ENCODE measurements at places on chromosomes 2 and 18.

GRCh38 chr2:9250498-9251153, 44.0 kb downstream of the ASAP2 start:
- no peak for DNase-seq

DNA sequence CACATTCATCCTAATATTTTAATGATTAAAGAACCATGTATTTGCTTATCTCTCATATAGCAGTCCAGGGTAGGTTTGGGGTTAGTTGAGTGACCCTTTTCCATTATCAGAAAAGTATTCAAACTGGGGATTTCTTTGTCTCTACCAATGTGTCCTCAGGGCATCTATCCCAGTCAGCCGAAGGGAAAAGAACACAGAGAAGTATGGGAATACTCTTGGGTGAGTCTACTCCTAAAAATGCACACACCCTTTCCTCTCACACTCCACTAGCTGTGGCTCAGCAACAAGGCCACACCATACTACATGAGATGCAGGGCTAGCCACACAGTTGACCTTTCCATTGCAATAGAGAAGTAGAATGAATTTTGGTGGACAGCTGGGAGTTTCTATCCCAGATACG, 114.3 kb downstream of the NXPH2 start:
- DNase-seq, result no peak

GRCh38 chr18:23210526-23210925, 75.2 kb downstream of the CABLES1 start:
- no peak for DNase-seq

GRCh38 chr18:55918444-55918843, 330.5 kb upstream of the TCF4 start:
- DNase-seq, result no peak

GRCh38 chr2:233818639-233819621, 35.4 kb downstream of the HJURP start:
- no peak for DNase-seq

GRCh38 chr2:202147775-202148174, 74.7 kb downstream of the KIAA2012 start:
- DNase-seq, result no peak

GRCh38 chr2:57376985-57377384, 669.6 kb upstream of the VRK2 start:
- no peak for DNase-seq

GRCh38 chr2:240250150-240250984, 109.9 kb upstream of the OTOS start:
- no peak for DNase-seq

- no peak for DNase-seq
Observed at GRCh38 chr2:70656421-70657010, 102.9 kb upstream of the TGFA start.

GRCh38 chr2:223765221-223765785, 72.1 kb downstream of the AP1S3 start:
- no peak for DNase-seq

DNA sequence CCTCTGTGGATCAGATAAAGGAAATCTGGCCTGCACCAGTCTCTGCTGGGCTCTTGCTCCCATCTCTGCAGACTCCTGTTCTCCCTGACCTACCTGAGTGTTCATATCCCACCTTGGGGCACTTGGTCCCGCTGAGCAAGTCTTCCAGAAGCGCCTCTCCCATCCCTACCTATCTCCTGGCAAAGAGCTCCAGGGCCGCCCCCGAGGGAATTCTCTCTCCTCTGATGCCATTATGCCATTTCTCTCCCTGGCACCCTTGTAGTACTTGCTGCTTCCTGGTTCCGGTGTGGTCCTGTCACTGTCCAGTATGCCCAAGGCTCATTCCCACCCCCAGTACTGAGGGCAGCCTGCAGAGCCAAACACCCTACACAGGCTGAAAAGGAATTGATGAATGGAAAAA, 99.8 kb downstream of the KLHL29 start:
- no peak for DNase-seq

GRCh38 chr18:70289351-70290312, 787 bp downstream of the SOCS6 start:
- DNase-seq, result no peak

DNA sequence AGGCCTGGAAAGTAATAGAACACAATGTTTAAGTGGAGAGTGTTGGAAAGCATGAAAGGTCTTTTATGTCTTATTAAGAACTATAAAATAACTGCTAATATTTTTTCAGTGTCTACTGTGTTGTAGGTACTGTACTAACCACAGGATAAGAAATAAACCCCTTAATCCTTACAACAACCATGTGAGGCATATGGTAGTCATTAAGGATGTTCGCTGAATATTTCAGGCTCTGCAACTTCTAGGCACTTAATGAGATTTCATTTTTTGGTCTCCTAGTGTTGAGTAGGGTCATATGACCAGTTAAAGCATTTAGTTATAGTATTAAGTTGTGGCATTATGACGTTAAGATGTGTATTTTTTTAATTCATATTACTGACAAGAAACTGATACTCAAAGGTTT, 346.6 kb upstream of the KCNH7 start:
- DNase-seq, result no peak

GRCh38 chr2:85936421-85937068, 47.8 kb upstream of the ST3GAL5 start:
- no peak for DNase-seq

DNA sequence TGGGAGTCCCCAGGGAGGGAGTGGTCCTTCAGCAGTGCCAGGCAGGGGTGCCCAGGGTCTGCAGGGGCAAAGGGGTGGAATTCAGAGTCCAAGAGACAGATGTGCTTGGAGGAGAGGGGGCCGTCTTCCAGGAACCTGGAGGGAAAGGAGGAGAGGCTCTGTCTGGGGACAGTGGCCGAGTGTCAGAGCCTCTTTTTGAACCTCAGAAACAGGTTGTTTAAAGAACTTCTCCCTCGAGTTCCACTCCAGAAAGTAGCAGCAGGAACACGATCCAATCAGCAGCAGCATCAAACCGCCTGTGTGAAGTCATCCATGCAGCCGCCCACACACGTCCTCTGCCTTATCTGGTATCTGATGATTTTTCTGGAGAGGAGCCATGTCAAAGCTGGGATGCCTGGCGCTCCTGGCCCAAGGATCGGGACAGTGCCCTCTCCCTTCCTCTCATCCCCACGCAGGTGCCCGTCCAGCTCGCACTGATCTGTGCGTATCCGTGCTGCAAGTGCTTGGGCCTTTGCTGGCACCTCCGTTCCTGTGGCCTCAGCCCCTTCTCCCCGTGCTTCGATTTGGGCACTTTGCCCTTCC, 205.1 kb downstream of the NDUFA10 start:
- no peak for DNase-seq

GRCh38 chr2:214379227-214379626, 31.6 kb upstream of the VWC2L start:
- DNase-seq, result no peak

DNA sequence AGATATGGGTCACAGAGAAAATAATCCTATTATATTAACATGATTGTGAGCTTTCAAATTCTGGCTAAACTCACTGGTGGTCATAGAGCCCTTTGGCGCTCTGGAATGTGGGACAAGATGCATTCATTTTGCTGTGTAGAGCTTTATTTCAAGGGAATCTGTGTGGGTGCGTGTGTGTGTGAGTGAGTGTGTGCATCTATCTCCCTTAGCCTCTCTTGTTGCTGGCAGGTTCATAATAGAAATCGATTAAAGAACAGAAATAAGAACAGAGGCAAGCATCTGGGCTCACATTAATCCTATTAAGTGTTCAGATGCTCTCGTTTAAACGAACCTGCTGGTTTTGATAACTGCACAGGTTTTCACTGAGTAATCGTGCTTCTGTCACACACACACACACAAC, 155.4 kb upstream of the PID1 start:
- no peak for DNase-seq

DNA sequence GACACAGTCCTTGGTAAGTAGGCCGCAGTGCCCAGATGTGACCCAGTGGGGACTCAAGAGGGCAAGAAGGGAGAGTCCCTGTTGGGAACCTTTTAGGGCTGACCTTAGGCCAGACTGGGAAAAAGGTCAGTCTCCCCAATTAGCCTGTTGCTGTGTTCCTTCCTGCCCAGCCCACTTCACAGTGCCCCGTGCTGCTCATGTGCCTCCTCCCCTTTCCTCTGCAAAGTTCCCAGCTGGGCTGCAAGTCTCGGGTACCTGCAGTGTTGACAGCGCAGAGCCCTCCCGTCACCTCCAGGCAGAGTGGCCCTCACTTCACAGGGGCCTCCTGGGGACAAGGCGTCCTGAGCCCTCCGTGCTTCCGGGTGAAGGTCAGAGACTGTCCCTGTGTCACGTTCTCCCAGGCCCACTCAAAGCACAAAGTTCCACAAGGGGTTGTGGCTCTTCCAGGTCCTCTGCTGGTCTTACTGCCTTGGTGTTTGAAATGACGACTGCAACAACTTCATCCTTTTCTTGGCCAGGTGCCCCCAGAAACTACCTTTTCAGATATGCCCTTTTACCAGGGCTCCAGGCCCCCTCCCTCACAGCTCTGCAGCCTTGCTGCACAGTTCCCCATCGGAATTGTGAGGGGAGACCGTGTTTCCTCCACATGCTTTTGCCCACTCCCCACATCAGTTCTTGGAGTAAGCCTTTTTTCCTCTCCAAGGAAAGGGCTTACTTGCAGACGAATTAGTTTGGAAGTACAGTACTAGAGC, 225.8 kb downstream of the ALPK2 start:
- DNase-seq, result no peak

DNA sequence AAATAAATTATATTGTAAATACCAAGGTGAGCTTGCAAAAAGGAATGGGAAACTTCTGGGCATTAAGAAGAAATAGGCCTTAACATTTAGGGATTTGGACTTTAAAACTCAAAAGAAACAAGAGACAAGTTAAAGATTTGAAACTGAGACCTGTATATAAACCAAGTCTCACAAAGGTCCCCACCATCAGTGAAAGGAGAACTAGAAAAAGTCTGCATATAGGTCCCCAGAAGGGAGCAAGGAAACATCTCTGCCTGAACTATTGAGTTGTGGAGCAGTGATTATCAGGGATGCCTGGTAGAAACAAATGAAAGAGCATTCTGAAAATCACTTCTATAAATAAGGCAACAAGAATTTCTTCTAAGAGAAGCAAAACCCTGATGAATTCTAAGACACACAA, 30.5 kb upstream of the ITGAV start:
- no peak for DNase-seq

DNA sequence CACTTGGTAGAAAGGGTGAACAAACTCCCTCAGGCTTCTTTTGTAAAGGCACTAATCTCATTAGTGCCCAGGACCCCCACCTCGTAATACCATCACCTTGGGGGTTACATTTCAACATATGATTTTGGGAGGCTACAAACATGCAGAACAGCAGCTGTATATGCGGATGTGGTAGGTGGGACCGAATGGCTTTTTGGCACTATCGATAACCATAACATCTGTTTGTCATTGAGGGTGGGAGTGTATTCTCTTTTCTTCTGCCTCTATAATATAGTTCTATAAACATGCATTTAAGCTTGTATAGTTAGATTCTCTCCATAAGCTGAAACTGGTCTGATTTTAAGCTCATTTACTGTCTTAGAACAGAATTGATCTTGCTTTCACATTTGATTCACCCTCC, 239.1 kb upstream of the BOD1L2 start:
- DNase-seq, result no peak

DNA sequence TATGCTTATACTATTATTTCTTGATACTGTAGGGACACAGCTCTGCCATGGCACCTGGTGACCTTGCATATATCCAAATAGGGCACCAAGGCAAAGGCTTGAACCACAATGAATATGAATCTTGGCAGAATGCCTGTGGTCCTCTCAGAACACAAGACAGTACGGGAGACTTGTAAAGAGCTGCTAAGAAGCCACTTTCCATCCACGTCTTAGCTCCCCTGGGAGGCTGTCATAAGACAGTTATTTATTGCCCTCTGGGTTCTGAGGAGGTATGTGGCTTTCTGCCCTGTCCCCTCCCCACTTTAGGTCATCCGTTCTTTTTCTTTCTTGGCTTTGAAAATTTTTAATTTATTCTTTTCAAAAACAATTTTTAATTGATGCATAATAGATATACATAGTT, 29.8 kb upstream of the MRPL33 start:
- DNase-seq, result no peak

GRCh38 chr2:231604101-231604684, 11.5 kb downstream of the TEX44 start:
- DNase-seq, result peak; percentile 98

DNA sequence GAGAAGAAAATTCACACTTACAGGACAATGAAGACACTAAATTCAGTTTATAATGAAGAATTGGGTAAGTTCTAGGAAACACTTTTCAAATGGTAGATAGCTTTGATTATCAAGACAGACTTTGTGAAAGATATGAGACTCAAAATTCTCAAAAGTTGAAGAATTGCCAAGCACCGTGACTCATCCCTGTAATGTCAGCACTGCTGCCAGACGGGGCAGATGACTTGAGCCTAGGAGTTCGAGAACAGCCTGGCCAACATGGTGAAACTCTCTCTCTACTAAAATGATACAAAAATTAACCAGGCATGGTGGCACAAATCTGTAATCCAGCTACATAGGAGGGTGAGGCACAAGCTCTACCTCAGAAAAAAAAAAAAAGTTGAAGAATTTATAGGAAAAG, 1820.1 kb upstream of the LRRTM1 start:
- DNase-seq, result no peak

GRCh38 chr2:16506366-16506765, 159.3 kb downstream of the CYRIA start:
- DNase-seq, result no peak
